ENCODE measurements at places on chromosomes 2 and 18.

GRCh38 chr2:118817469-118817868 is 30.0 kb downstream of the EN1 start:
- DNase-seq, result no peak

GRCh38 chr2:79715338-79715737 is 202.5 kb downstream of the CTNNA2 start:
- DNase-seq, result no peak

DNA sequence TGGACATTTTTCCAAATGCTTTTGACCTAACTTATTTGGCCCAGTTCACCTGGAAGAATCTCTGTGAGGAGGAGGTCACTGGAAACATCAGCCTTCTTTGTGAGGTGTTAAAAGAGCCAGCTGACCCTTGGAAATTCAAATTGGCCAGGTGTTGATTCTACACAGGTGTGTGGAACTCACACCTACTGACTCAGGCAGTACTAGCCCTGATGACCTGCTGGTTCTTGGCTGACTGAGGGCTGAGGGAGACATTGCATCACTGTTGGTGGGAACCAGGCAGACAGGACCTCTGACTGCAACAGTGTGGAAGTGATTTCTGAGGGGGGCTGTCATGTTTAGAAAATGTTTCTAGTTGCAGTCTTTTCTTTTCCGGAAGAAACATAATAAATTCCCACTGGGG is 242.2 kb upstream of the LRRTM1 start:
- DNase-seq, result no peak

GRCh38 chr2:26195040-26195984 is 22.4 kb downstream of the GAREM2 start:
- DNase-seq, result no peak

- no peak for DNase-seq
These were observed 15.6 kb upstream of the RHOB start for GRCh38 chr2:20431301-20431698.

GRCh38 chr2:156333274-156333950 is 891 bp upstream of the NR4A2 start:
- peak; percentile 48 for DNase-seq

GRCh38 chr2:236179236-236180075 is 11.3 kb upstream of the GBX2 start:
- DNase-seq, result no peak

- no peak for DNase-seq
These were observed 216.6 kb downstream of the RTP5 start for GRCh38 chr2:242085941-242086621.

- DNase-seq, result peak; percentile 44
These were observed 796 bp downstream of the MYO1B start for GRCh38 chr2:191245869-191246531.
